ENCODE measurements at places on chromosomes 16 and 17. TPM values are rescaled to one million over a fixed set of nuclear protein-coding genes. Genes with fewer than 3 reads are reported as not detected.
A peak's percentile ranks its signal among the peaks of the same experiment; 100 is the strongest.

DNA sequence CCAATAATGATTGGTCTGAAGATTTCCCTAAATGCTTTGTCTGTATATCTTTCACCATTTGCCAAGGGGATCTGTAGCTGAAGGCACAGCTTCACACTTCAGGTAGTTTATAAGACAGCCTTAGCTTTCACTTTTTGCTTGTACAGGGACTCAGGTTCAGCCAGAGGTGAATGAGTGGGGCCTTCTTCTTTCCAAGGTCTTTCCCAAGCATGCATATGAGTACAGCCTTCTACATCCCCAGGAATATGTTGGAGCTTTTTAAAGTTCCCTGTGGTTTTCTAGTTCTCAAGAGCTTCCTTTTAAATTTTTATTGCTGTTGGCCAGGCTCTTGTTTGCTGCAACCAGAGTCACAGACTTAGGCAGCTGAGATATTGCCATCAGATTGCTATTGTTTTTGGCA, 17.9 kb upstream of the SPDYE4 start:
- H3K4me1 ChIP-seq = peaks cover 29% of the 10 kb centered on the region
- H3K27me3 ChIP-seq = no peaks in the 10 kb centered on the region
- no peaks in the 10 kb centered on the region for H3K36me3 ChIP-seq
- no peak overlapping the region for H3K4me3 ChIP-seq

The SHCBP1 gene
- 0.49 TPM for total RNA-seq

The ABAT gene
- 9.8 TPM for total RNA-seq

The LAT gene
- 28.6 TPM for total RNA-seq

DNA sequence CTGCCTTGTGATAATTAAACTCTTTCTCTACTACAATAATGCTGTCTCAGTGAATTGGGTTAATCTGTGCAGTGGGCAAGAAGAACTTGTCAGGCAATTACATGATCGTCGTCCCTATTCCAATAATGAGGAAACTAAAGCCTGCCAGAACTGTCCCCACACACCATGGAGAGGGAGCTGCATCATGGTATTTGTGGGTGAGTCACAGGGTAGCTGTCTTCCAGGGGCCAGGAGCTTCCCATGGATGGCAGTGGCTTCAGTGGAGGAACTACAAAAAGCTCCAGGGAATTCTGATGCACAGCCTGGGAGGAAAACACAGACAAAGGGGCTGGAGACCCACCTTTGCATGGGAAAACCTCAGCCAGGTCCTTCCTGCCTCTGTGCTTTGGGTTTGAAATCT, 83.3 kb upstream of the C16orf82 start:
- H3K27me3 ChIP-seq = no peaks in the 10 kb centered on the region
- DNase-seq = no peak
- no peaks in the 10 kb centered on the region for H3K36me3 ChIP-seq
- H3K4me1 ChIP-seq = no peaks in the 10 kb centered on the region
- H3K27ac ChIP-seq = no peak overlapping the region
- no peak overlapping the region for H3K4me3 ChIP-seq

GRCh38 chr17:20266806-20267458, 200.4 kb downstream of the LGALS9B start:
- H3K27ac ChIP-seq = peak overlapping the region; percentile 90
- H3K4me3 ChIP-seq = no peak overlapping the region
- no peaks in the 10 kb centered on the region for H3K27me3 ChIP-seq
- H3K4me1 ChIP-seq = peaks cover 17% of the 10 kb centered on the region

The WIPF2 gene
- total RNA-seq = 8.9 TPM

DNA sequence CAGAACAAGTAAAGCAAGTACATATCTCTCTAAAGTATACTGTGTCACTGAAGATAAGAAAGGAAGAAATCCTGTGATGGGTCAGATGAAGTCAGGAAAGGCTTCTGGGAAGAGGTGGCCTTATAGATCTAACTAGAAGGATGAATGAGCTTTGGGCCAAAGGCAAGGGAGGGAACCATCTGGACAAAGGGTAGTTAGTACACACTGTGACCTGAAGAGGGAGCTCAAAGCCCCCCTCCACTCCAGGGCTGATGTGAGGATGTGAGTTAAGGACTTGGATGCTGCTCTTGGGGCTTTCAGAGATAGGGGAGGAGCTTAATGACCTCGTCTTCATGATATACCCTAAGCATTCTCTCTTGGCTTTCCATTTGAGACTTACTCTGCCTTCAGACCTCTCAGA, 185.3 kb upstream of the CACNG3 start:
- no peak overlapping the region for H3K27ac ChIP-seq
- H3K4me3 ChIP-seq = no peak overlapping the region
- no peaks in the 10 kb centered on the region for H3K4me1 ChIP-seq
- H3K27me3 ChIP-seq = no peaks in the 10 kb centered on the region
- DNase-seq = no peak
- no peaks in the 10 kb centered on the region for H3K36me3 ChIP-seq

The AXIN2 gene
- total RNA-seq = 27.4 TPM

- no peaks in the 10 kb centered on the region for H3K27me3 ChIP-seq
- no peaks in the 10 kb centered on the region for H3K36me3 ChIP-seq
- no peaks in the 10 kb centered on the region for H3K4me1 ChIP-seq
- H3K27ac ChIP-seq = no peak overlapping the region
Observed at GRCh38 chr16:31167315-31167714, 12.6 kb upstream of the FUS start.

DNA sequence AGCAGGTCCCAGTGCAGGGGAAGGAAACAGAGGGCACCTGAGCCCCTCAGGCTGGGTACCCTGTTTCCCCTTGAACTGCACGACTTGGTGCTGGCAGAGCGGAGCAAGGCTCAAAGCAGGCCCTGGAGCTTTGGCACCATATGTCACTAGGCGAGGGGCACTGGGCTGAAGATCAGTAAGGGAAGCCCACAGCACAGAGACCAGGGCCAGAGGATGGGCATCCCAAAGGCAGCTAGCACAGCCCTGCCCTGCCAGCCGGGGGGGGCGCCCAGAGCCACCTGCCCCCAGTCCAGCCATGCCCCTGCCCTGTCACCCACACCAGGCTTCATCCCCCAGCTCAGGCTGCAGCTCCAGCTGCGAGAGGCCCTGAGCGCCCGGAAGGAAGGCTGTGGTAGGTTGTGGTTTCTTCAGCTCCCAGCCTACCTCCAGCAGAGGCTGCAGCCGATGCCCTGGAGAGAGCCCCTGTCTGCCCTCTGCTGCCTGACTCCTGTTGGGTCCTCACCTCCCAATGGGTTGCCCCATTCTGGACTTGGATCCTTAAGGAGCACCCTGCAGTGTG, 10.9 kb downstream of the NHERF1 start:
- H3K27me3 ChIP-seq = no peaks in the 10 kb centered on the region
- H3K36me3 ChIP-seq = no peaks in the 10 kb centered on the region
- H3K27ac ChIP-seq = no peak overlapping the region
- H3K4me1 ChIP-seq = peaks cover 17% of the 10 kb centered on the region

DNA sequence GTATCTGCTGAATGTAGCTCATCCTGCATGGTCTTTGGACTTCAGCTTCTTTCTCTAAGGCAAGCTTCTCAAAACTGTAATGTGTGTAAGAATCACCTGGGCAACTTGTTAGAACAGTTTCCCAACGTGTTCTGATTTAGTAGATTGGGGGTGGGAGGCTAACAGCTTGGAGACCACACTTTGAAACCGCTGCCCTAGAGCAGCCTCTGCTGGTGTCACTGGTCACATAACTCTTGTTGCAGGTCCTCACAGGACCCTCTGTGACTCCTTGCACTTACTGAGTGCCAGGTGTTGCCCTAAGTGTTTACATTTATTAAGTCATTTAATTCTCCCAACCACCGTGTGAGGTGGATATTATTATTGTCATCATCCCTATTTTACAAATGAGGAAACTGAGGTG, 9.9 kb downstream of the SLC35G3 start:
- H3K4me3 ChIP-seq = no peak overlapping the region
- no peaks in the 10 kb centered on the region for H3K27me3 ChIP-seq
- DNase-seq = no peak
- H3K4me1 ChIP-seq = no peaks in the 10 kb centered on the region

DNA sequence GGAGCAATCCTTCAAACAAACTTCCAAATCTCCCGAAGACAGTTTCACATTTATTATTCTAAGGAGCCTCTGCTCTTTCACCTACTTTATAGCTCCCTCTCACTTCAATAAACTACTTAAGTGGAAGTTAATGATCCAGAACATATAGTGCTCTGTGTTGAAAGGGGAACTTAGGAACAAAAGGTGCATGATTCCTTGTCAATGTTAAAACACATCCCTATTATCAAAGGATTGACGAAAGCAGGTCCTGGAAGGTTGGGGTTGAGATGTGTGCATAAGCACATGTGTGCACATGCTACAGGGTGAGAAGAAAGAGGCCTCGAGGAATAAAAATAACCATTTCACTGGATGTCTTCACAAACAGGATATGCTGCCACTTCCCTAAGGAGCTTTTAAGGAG, 170.3 kb downstream of the SLC39A11 start:
- no peaks in the 10 kb centered on the region for H3K27me3 ChIP-seq
- no peaks in the 10 kb centered on the region for H3K36me3 ChIP-seq
- H3K4me1 ChIP-seq = no peaks in the 10 kb centered on the region

GRCh38 chr17:79160980-79161636, 86.5 kb downstream of the ENGASE start:
- no peak overlapping the region for H3K27ac ChIP-seq
- no peak overlapping the region for H3K4me3 ChIP-seq
- H3K36me3 ChIP-seq = no peaks in the 10 kb centered on the region
- no peaks in the 10 kb centered on the region for H3K27me3 ChIP-seq
- no peak for DNase-seq
- H3K4me1 ChIP-seq = no peaks in the 10 kb centered on the region

GRCh38 chr17:32161506-32162365, 19.4 kb downstream of the RHOT1 start:
- peaks cover 26% of the 10 kb centered on the region for H3K4me1 ChIP-seq
- no peaks in the 10 kb centered on the region for H3K27me3 ChIP-seq
- no peak for DNase-seq
- peaks cover 14% of the 10 kb centered on the region for H3K36me3 ChIP-seq
- H3K4me3 ChIP-seq = no peak overlapping the region

The KRTAP2-3 gene
- total RNA-seq = not detected

- no peaks in the 10 kb centered on the region for H3K4me1 ChIP-seq
- no peaks in the 10 kb centered on the region for H3K27me3 ChIP-seq
- H3K27ac ChIP-seq = no peak overlapping the region
- peaks cover 21% of the 10 kb centered on the region for H3K36me3 ChIP-seq
- DNase-seq = no peak
Observed at GRCh38 chr16:81360135-81360534, 45.4 kb downstream of the GAN start.

- no peak overlapping the region for H3K27ac ChIP-seq
- H3K4me3 ChIP-seq = peak overlapping the region; percentile 51
- no peak for DNase-seq
- no peaks in the 10 kb centered on the region for H3K4me1 ChIP-seq
- H3K27me3 ChIP-seq = no peaks in the 10 kb centered on the region
- no peaks in the 10 kb centered on the region for H3K36me3 ChIP-seq
Observed at GRCh38 chr16:11386791-11387546, 41.7 kb downstream of the RMI2 start.

The BCL6B gene
- total RNA-seq = 5.7 TPM

DNA sequence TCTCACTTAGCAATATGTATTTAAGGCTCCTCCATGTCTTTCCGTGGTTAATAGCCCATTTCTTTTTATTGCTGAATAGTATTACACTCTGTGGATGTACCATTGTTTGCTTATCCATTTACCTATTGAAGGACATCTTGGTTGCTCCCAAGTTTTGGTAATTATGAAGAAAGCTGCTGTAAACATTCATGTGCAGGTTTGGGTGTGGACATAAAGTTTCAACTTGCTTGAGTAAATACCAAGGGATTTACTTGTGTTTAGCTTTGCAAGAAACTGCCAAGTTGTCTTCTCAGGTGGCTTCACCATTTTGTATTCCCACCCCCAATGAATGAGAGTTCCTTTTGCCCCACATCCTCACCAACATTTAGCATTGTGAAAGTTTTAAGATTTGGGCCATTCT, 9.5 kb downstream of the LRRC36 start:
- no peaks in the 10 kb centered on the region for H3K36me3 ChIP-seq
- no peak overlapping the region for H3K4me3 ChIP-seq
- no peaks in the 10 kb centered on the region for H3K4me1 ChIP-seq
- no peaks in the 10 kb centered on the region for H3K27me3 ChIP-seq
- DNase-seq = no peak
- H3K27ac ChIP-seq = no peak overlapping the region

DNA sequence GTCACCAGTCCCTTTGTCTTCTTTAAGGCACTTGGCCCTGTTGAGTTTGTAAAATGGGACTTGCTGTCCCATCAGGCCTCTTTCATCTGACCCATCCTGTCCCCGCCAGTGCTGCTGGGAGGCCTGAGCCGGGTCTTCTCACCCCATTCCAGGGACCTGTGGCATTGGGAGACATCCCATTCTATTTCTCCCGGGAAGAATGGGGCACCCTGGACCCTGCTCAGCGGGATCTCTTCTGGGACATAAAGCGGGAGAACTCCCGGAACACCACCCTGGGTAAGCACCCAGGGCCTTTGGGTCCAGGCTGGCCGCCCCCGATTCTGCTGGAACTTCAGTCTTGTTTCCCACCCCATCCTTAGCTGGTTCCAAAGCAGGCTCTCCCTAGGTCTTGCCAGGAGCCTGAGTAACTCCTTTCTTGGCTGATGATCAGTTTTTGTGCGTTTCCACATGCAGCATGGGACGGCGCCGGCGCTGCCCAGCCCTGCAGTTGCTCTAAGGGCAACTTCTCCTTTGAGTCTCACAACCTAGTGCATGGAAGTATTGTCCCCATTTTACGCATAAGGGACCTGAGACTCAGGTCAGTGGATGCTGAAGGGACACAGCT, 4.1 kb downstream of the ZNF213 start:
- H3K4me1 ChIP-seq = peaks cover 19% of the 10 kb centered on the region
- DNase-seq = no peak
- H3K27ac ChIP-seq = no peak overlapping the region
- H3K36me3 ChIP-seq = peaks cover 16% of the 10 kb centered on the region
- H3K27me3 ChIP-seq = no peaks in the 10 kb centered on the region

GRCh38 chr16:57992084-57992483, 8.4 kb downstream of the ZNF319 start:
- no peak for DNase-seq
- H3K27ac ChIP-seq = no peak overlapping the region
- no peaks in the 10 kb centered on the region for H3K4me1 ChIP-seq
- H3K27me3 ChIP-seq = no peaks in the 10 kb centered on the region
- H3K36me3 ChIP-seq = peaks cover 13% of the 10 kb centered on the region
- no peak overlapping the region for H3K4me3 ChIP-seq

DNA sequence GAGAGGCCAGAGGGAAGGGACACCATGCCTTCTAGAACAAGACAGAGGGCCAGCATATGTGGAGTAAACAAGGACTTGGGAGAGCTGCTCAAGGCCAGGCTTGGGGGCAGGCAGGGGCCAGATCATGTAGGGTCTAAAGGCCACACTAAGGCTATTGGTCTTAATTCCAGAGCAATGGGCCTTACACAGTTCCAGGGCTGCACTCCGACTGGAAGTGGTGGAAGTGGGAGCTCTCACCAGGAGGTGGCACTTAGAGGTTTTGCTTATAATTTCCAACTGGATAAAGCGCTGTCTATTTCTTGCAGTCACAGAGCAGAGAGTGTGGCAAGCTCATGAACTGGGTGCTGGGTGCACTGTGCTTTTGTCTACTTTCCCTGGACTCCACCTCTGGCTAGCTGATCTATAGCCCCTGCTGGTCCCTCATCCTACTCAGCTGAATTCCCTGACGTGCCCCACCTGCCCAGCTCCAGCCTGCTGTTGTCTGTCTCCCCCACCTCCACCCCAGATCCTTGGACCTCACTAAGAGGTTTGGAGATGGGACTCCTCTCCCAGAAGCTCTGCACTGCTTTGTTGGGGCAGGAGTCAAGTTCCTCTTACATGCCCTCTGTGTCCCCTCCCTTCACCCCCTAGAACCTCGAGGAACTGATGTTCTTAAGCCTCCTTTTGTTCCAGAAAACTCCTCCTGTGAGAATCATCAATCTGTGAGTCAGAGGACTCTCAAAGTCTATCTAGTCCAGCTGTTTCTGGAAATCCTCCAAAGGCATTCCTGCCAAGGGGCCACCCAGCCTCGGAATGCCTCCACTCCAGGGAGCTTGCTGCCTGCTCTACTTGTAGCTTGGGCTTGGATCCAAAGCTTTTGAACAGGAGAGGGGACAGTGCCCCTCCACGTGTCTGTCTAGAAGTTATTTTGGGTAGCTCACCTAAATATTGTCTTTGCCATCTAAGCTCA, 48.1 kb upstream of the KSR1 start:
- H3K27me3 ChIP-seq = no peaks in the 10 kb centered on the region
- no peaks in the 10 kb centered on the region for H3K36me3 ChIP-seq
